ENCODE measurements at places on chromosomes 2 and 18.

- no peak overlapping the region for H3K27ac ChIP-seq
- DNase-seq, result peak; percentile 97
- H3K27me3 ChIP-seq, result no peaks in the 10 kb centered on the region
- H3K4me3 ChIP-seq, result no peak overlapping the region
These were observed 12.2 kb upstream of the KIF1A start for GRCh38 chr2:240832205-240832727.

GRCh38 chr18:1053331-1054315 is 149.0 kb downstream of the ADCYAP1 start:
- H3K36me3 ChIP-seq, result no peaks in the 10 kb centered on the region
- no peak overlapping the region for H3K27ac ChIP-seq
- H3K4me1 ChIP-seq, result no peaks in the 10 kb centered on the region

- no peak overlapping the region for H3K27ac ChIP-seq
- H3K4me3 ChIP-seq, result no peak overlapping the region
- H3K27me3 ChIP-seq, result no peaks in the 10 kb centered on the region
- H3K4me1 ChIP-seq, result no peaks in the 10 kb centered on the region
- no peaks in the 10 kb centered on the region for H3K36me3 ChIP-seq
These were observed 103.4 kb downstream of the ALMS1 start for GRCh38 chr2:73489053-73489452.

DNA sequence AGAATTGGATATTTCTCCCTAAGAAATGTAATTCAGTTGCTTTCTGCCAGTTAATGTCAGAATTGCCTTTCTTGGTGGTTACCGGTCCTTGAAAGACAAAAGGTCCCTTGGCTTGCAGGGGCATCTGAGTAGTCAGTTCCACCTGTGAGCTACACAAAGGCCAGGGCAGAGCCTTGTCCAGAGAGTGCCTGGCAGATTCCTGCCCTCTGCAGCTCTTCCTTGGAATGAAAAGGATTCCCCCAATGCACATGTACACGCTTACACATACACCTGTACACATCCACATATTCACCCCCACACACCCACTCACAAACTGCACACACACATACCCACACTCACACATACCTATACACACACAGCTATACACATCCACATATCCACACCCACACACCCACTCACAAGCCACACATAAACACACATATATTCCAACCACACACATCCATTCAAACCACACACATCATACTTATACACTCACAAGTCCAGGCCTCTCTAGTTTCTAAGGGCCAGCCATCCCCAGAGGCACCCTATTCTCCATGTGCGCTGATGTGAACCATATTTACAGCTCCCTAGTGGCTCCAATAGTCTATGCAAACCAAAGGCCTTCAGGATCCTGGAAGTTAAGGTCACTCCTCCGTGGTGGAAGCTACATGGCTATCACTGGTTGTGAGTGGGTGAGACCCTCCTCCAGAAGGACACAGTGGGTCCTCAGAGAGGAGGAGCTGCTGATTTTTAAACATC is 9.6 kb downstream of the CYRIA start:
- no peak overlapping the region for H3K27ac ChIP-seq
- H3K4me3 ChIP-seq, result no peak overlapping the region
- DNase-seq, result no peak
- H3K36me3 ChIP-seq, result no peaks in the 10 kb centered on the region
- peaks cover 12% of the 10 kb centered on the region for H3K4me1 ChIP-seq

DNA sequence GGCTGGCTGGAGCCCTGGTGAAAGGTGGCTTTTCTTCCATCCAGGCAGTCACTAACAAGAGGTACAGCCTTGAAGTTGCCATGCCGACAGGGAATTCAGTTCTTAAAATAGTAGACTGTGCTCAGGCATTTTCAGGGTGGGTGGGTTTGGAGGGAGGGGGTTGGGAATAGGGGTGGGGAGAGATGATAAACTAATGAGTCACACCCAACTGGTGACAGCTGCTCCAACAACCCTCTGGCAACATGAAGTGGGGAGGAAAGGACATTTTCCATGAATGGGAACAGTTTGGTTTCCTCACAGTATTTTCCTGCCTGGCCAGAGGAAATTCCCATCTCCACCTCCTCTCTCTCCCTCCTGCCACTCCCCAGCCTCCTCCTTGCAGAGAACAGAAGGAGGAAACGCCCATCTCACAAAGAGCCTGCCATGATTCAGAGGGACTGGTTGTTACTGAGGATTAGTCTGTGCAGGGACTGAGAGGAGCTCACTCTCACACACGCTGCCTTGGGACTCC is 113.0 kb upstream of the SLC1A4 start:
- H3K4me1 ChIP-seq, result peaks cover 1% of the 10 kb centered on the region
- no peaks in the 10 kb centered on the region for H3K36me3 ChIP-seq
- DNase-seq, result no peak
- H3K4me3 ChIP-seq, result no peak overlapping the region
- H3K27ac ChIP-seq, result no peak overlapping the region

Data from ovary (tissue), 10 donors.